ENCODE measurements at places on chromosomes 1 and 21.

DNA sequence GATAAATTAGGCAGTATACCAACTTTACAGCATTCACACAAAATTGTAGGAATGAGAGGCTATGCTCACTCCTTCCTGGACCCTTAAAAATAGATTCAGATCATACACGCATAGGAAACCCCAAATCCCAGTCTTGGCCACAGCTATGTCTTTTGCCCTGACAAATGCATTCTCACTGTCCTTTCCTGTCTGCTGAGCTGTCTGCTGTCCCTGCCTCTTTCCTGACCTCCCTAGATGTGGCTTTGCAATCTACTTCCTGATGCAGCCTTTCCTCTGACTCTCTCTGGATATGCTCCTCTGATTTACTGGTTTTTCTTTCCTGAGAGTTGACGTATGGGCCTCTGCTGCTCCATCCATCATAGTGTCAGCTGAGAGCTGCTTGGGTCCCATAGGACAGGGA is 59.8 kb upstream of the SLC35F3 start:
- no peak for DNase-seq

DNA sequence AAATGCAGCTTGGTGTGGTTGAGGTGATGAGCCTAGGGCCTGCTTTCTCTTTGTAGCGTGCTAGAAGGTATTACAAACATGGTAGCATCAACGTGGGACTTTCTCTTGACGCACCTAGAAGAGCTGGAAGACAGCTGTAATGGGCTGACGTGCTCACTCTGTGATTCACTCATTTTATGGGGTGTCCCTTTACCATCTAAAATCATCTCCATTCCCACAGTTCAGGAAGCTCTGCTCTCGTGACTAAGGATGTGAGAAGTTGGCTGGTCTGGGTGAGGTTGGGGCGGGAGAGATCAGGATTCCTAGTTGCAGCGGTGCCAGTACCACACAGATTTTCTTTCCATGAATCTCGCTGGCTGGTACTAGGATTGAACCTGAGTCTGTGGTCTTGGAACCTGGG is 4.2 kb downstream of the HTR6 start:
- DNase-seq = no peak

GRCh38 chr1:72936151-72936740 is 653.9 kb upstream of the NEGR1 start:
- DNase-seq = no peak

DNA sequence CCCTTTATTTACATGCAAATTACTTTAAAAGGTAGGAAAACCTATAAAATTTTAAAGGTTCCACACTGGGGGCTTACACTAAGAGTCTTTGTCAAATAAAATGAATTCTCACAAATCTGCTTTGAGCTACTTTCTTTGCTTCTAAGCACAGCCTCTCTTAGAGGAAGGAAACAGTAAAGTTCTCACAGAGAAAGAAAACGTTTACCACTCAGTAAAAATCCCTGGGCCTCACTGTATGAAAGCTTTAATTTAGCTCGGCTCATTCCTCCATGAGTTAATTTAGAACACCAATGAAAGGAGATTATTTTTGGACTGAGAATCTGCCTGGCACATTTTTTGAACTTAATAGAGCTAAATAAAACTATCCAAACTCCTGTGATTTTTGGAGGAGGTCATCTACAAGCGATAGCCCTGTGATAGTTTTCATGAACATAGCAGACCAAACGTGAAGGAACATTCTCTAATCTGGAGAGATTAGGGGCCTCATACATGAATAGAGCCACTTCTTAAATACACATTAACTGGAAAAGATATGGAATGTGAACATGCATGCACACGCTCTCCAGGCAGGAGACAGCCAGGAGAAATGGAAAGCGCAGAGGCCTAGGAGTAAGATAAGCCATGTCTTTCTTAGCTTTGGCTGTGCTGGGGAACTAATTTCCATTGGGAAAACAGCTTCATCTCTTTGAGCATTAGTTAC is 32.8 kb downstream of the PRRX1 start:
- DNase-seq = no peak

DNA sequence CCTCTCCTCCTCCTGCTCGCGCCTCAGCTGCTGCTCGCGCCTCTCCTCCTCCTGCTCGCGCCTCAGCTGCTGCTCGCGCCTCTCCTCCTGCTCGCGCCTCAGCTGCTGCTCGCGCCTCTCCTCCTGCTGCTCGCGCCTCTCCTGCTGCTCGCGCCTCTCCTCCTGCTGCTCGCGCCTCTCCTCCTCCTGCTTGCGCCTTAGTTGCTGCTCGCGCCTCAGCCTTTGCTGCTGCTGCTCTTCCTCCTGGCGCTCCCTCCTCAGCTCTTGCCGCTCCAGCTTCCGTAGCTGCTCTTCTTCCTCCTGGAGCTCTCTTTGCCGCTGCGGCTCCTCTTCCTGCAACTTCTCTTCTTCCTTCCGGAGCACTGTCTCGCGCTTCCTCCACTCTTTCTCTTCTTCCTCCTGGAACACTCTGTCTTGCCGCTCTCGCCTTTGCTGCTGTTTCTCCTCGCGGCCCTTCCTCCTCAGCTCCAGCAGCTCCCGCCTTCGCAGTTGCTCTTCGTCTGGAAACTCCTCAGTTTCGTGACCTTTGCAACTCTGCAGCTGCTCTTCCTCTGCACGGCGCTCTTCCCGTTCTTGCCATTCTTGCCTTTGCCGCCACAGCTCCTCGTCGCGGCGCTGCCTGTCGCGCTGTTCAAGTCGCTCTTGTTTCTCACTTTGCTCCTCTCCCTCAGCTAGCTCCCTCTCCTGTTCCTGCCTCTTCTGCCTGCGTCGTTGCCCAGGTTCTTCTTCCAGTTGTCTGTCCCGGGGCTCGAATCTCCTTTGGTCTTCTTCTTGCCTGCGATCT is 3.0 kb downstream of the TCHH start:
- DNase-seq = no peak

GRCh38 chr1:208243527-208243966 is 637 bp downstream of the PLXNA2 start:
- DNase-seq = no peak

DNA sequence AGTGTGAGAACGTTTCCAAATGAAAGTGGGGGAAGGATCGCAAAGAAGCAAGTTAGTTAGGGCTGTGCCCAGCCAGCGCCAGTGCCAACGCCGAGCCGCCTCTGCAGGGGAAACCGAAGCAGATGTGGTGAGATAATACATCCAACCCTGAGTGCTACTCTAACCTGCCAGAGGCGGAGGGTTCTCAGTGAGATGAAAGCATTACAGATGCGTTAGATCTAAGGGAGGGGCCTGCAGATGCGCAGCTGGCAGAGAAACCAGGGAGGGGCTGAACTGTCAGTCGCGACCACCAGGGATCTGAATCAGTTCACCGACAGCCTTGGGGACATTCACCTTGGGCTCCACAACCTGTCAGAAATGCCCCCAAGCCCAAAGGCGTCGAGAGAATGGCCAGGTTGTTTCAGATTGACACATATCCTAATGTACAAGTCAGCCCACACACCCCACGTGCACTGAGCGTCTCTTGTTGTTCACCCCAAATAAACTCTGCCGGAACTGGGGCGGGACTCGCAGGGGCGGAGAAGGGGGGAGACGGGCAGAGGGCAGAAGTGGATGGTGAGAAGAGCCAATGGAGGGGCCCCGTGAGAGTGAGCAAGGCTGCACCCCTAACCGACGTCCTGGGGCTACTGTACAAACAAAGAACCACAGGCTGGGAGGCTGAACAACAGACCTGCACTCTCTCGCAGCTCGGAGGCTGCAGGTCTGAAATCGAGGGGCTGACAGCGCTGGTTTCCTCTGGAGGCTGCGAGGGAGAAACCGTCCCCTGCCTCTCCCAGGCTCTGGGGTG is 8.7 kb upstream of the UMODL1 start:
- DNase-seq = no peak

GRCh38 chr1:115179397-115180079 is 90.2 kb upstream of the TSPAN2 start:
- peak; percentile 63 for DNase-seq

DNA sequence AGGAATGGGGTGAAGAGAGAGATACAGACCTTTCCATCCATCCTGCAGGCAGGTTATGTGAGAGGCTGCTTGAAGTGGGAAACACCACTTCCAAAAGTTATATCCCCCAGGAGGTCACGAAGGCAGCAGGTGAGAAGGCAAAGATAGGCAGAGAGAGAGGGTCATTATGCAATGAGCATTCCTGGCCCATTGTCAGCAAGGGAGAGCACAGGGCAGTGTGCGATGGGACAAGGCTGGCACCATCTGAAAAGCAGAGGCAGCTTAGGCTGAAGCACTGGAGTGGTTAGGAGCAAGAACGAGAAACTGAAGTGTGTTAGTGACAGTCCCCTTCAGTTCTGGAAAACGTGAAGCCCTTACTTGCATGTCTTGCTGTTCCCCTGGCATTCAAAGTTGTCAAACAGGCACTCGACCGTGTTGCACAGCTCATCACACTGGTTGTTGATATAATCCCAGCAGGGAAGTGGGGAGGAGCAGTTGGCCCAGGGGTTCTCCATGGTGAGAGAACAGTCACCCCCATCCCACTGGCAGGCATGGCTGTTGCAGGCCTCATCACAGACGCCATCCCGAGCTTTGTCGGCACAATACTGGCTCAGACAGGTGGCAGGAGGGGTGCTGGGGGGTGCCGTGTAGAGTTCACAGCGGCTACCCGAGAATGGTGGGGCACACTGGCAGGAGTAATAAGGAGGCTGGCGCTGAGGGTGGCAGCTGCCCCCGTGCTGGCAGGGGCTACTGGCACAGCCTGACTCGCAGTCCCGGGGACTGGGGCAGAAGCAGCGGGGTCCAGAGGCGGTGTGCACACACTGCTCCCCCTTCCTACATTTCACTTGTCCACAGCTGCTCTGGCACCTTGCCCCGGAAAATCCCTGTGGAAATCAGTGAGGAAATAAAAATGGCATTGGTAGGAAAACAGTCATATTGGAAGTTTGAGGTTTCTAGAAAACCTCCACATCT is 28.9 kb upstream of the ADAM30 start:
- no peak for DNase-seq

DNA sequence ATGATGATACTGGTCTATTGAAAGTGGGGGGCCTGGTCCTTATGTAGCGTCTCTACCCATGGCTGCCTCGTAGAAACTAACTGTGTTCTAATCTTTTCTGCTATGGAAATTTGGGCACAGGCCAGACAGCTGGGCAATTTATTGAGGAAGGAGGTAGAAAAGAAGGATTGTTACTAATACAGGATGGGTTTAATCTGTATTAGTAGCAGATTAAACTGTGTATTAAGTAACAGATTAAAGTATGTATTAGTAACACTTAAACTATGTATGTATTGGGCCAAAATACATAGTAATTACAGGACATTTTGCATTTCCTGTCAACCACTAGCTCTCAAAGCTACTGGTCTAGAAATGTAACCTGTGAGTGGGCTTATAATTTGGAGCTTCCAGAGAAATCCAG is 142.0 kb downstream of the MAST2 start:
- DNase-seq = no peak

DNA sequence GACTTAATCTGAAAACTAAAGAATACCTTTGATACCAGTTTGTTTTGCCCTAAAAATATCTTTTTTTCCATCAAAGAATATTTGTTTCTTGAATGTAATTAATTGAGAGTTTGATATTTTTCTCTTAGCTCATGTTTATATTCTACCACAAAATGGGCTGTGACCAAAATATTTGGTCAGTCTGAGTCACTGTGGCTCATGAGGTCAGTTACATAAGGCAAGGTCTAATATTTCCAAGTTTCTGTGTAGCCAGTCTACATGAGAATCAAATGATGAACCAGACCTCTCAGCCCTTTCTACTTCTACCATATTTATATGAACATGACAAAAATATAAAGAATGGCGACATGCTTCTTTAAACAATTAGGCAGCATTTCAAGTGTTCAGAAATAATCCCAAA is 83.0 kb upstream of the IVNS1ABP start:
- no peak for DNase-seq

- no peak for DNase-seq
These were observed 23.5 kb upstream of the COL6A1 start for GRCh38 chr21:45957981-45958600.

- no peak for DNase-seq
These were observed 1109.3 kb upstream of the B3GALT2 start for GRCh38 chr1:194295685-194296084.

- no peak for DNase-seq
These were observed 13.0 kb downstream of the FAM20B start for GRCh38 chr1:179038528-179039281.

- DNase-seq = no peak
These were observed 4.3 kb downstream of the AGRN start for GRCh38 chr1:1024149-1024770.

- DNase-seq = no peak
These were observed 805 bp downstream of the SIM2 start for GRCh38 chr21:36699546-36700294.

GRCh38 chr1:113856401-113856790 is 15.1 kb downstream of the PTPN22 start:
- DNase-seq = no peak

GRCh38 chr1:41533016-41533730 is 48.7 kb upstream of the EDN2 start:
- DNase-seq = no peak

DNA sequence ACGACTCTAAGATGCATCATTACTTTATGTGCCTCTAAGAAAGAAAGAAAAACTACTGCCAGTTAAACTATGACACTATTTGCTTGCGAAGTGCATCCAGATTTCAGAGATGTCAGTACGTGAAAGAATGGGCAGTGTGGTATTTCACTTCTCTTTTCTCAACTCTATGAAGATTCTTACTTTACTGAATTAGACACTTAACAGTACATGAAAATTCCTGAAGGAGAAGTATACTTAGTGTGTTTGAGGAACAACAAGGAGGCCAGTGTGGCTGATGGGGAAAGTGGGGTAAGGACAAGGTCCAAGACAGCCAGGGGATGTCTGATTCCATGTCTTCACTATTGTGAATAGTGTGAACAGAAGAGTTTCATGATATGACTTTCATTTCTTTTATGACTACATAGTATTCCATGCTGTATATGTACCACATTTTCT is 53.9 kb upstream of the HSD17B7 start:
- DNase-seq = no peak

GRCh38 chr1:155944444-155944799 is 3.0 kb downstream of the RXFP4 start:
- no peak for DNase-seq

GRCh38 chr1:212791261-212791675 is 309 bp downstream of the NSL1 start:
- DNase-seq = peak; percentile 73

DNA sequence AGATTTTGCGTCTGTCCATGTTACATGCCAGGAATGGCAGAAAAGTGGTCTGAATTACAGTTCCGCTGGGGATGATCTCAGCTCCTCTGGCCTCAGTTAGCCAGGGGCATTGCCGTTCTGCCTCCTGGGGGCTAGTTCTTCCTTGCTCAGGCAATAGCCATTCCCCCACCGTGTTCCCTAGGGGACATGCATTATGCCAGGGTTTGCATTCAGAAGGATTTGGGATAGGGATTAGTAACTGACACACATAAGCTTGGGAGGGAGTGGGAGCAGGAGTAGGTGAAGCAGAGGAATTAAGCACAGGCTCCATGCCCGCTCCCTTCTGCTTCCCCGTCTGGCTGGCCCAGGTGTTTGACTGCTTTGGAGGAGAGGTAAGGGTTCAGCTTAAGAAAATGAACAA is 12.7 kb downstream of the LRRC71 start:
- no peak for DNase-seq

GRCh38 chr21:42440187-42440792 is 36.6 kb downstream of the UBASH3A start:
- DNase-seq = no peak

GRCh38 chr21:34020005-34020847 is 53.2 kb upstream of the MRPS6 start:
- DNase-seq = no peak

- no peak for DNase-seq
These were observed 37.4 kb downstream of the LEPR start for GRCh38 chr1:65457868-65458267.

All from H54 (cell line).